ENCODE measurements at places on chromosomes 16 and 17.
A peak's percentile ranks its signal among the peaks of the same experiment; 100 is the strongest.

- DNase-seq: peak; percentile 69
These were observed 20.9 kb upstream of the KRT19 start for GRCh38 chr17:41548844-41549595.

- DNase-seq: no peak
These were observed 3.8 kb upstream of the ACTG1 start for GRCh38 chr17:81516439-81516838.

DNA sequence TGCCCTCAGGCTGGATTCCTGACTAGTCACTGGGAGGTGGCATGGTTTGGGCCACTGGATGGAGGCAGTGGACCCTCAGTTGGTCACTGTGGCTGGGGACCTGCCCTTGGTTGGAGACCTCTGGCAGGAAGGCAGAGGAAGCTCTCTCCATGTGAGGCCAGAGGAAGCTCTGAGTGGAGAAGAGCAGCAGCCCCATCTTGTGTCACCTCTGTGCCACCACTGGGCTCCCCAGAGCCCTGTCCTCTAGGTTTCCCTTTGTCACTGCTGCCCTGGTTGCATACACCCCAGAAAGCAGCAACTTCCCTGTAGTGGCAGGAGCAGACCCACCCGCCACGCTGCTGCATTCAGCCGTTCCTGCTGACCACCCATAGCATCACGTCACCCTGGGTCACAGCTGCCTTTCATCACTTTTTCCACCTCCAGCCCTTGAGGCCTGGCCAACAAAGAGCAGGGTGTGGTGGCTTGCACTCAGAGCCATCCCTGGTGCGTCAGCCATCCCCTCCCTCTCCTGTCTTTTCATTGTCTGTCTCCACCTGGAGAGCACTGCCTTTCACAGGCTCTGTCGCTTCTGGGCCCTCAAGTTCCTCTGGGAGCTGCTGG lies 11.9 kb downstream of the CTRL start:
- no peak for DNase-seq

DNA sequence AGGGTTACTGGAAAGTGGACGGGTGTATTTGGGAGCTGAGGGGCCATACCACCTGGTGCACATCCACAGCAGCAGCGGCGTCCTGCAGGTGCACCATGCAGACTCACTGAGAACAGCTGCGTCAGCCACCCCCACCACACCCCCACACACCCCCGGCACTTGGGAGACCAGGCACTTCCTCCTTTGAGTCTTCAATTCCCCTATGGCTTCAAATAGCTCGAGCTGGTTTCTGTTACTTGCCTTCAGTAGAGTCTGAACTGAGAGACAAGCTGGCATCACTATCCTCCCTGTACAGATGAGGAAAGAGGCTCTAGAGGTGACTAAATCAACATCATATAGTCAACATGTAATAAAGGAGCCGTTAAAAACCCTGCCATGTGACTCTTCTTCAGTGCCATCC lies 15.4 kb downstream of the CUEDC1 start:
- peak; percentile 93 for DNase-seq

GRCh38 chr16:2178321-2179106 lies 17.9 kb downstream of the CASKIN1 start:
- DNase-seq: no peak

GRCh38 chr16:11422381-11423314 lies 77.4 kb downstream of the RMI2 start:
- DNase-seq: no peak

- no peak for DNase-seq
These were observed 66.6 kb upstream of the CLEC18B start for GRCh38 chr16:74487634-74488495.

DNA sequence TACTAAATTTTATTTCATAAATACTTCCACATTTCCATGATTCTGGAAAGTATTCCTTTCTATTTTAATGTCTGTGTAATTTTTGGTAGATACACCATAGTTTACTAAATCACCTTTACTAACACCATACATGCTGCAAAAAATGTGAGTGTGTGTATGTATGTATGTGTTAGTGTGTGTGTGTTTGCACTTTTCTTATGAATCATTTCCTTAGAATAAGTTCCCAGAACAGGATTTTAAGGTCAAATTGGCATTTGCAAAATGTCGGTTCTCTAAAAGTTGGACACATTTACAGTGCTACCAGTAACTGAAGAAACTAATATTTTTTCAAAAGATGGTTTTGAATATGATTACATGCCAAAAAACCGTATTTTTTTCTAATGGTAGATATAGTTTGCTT lies 137.1 kb downstream of the CYB561 start:
- DNase-seq: peak; percentile 71

GRCh38 chr16:12435730-12436129 lies 368.0 kb downstream of the CPPED1 start:
- DNase-seq: no peak

DNA sequence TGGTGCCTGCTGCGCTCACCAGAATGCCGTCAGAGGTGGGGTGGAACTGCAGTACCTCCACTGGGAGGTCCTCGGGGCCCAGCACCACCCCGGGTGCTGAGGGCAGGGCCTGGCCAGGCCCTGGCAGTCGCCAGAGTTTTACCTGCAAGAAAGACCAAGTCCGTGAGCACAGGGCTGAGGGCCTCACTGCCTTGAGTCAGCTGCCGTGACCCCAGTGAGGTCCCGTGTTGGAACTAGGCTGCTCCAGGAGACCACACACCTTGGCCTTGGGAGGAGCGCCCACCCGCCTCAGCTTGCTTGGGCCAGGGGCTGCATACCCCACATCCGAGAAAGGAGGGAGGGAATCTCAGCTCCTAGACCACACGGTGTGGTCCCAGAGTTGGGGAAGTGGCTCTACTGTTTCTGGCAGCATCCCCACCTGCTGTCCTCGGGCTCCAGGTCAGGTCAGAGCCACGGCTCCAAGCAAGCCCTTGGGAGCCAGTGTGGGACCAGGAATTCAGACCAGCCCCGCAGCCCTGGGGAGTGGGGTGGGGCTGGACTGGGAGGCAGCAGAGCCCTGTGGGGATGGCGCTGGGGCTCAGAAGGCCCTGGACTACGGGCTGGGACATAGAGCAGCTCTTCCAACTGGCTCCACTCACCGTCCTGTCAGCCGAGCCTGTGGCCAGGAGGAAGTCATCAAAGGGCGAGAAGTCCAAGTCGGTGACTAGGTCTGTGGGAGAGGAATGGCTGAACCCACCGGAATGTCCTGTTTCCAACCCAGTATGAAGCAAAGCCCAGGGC lies 8.7 kb downstream of the CORO7 start:
- DNase-seq: no peak

DNA sequence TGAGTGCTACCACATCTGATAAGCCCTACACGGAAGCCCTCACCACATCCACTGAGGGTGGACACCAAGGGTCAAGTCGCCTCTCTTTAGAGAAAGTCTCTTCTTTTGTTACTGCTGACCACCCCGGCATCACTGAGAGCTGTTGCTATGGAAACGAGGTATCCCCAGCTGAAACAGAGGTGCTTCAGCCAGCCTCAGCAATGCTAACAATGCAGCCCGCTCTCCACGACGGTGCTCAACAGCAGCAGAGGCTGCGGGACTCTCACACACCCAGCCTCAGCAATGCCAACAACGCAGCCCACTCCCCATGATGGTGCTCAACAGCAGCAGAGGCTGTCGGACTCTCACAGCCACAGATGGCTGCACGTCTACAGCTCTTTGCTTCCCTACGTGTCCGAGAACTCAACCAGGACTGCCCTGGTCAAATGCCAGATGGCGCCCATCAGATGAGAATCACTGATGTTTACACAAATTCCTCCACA lies 41.4 kb downstream of the VPS53 start:
- no peak for DNase-seq

- no peak for DNase-seq
These were observed 57.9 kb downstream of the ANKFY1 start for GRCh38 chr17:4205917-4206316.

- no peak for DNase-seq
These were observed 207.1 kb upstream of the ZFHX3 start for GRCh38 chr16:73255031-73255430.

- no peak for DNase-seq
These were observed 3.3 kb downstream of the HOXB1 start for GRCh38 chr17:48527547-48527932.

DNA sequence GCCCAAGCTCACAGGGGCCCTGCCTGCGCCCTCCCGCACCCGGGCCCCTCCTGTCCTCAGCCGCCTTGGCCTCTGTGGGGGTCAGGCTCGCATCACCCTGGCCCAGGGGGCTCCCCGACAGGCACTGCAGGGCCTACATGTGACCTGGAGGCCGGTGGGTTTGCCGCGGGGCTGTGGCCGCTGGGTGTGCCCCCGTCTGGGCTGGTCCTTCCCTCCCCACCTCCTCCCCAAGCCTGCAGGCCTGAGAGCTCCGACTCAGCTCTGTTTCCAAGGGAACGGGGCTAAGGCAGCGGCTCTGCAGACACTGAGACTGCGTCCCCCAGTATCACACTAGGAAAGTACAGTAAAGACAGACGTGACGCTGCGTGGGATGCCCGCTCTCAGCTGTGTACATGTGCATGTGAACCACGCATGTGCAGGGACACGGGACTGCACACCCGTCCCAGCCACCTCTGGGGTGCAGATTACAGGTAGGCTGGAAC lies 16.5 kb upstream of the WDR45B start:
- no peak for DNase-seq

DNA sequence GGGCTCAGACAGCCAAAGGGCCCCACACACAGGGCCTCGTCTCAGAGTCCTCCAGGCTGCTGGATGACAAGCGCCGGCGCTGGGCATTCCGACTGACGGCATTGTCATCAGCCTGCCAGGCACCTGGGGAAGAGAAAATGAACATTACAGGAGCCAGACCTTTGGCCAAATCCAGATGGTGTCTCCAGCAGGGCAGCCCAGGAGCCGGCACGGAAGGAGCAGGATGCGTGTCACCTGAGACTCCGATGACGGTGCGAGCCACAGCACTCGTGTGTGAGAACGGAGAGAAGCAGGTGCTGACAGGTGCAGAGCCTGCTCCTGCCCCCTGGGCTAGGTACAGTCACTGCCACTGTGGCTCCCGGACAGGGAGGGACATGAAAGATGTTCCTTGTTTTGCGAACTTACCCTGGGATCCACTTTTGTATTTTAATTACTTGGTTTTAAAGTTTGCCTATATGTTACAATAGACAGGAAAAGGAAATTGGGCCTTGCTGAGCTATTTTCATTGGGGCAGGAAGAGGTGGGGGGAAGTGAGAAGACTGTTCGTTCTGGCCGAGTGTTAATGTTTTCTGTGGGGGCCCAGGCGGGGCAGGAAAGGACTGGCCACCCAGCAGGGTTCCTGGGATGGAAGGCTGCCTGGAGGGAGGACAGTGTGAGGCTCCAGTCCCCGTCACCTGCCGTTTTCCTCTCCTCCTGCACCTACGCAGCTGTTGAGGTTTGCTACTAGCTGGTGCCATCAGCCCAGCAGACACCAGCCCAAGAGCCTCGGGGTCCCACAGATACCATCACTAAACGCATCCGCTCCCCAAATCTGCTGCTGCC lies 4.4 kb upstream of the FOXJ1 start:
- peak; percentile 28 for DNase-seq

DNA sequence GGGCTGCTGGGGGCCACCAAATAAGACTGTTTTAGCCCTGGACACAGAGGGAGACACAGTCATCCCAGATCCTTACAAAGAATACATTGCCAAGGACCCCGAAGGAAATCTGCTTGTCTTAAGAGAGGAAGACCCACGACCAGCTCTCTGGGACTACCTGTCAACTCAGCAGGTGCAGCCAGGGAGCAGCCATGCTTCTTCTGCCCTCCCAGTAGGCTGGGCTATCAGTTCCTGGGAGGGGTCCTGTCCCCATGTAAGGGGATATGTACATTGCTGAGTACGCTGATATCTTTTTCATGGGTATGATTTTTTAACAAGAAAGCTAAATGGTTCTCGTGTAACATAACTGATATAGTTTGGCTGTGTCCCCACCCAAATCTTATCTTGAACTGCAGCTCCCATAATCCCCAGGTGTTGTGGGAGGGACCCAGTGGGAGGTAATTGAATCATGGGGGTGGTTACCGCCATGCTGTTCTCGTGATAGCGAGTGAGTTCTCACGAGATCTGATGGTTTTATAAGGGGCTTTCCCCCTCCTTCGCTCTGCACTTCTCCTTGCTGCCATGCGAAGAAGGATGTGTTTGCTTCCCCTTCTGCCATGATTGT lies 11.3 kb downstream of the SSTR2 start:
- DNase-seq: no peak

DNA sequence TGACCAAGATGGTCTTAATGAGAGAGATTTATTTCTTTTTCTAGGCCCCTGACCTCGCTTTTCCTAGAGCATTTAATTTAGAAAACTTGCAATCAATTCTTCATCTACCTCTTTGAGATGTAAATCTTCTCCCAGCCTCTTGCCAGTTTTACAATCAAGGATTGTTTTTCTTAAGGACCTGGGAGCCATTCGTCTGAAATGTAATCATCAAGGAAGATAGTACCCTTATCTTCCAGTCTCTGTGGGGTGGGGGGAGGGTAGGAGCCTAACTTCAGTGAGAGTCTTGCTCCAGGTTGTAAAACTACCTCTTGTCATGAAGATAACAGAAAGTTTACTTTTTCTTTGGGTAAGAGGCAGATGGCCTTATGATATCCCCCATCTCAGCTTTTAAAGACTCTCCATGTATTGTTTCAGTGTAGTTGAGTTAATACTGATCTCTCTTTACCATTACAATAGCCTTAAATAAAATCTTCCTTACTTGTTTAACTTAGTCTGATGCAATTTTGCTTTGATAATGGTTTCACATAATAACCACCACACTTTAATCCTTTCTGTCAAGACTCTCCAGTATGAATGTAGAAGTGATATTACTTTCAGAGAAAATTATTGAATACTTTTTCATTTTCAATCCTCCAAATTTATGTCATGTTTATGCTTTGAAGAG lies 110.2 kb upstream of the CPHXL start:
- no peak for DNase-seq

Data from MV-4-11 (cell line).